ENCODE measurements at places on chromosomes 3 and 15. TPM values are rescaled to one million over a fixed set of nuclear protein-coding genes. Genes with fewer than 3 reads are reported as not detected.

DNA sequence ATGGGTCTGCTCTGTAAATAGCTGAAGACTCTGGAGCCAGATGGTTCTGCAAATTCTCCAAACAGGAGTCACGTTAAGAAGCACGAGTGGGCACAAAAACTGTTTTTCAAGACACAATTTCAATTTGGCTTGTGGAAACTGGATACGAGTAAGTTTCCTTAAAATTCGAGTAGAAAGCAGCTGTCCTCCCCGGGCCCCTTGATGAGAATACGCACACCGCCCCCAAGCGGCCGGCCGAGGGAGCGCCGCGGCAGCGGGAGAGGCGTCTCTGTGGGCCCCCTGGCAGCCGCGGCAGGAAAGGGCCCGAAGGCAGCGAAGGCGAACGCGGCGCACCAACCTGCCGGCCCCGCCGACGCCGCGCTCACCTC lies 778 bp upstream of the THBS1 start:
- DNase-seq: peak; percentile 96

Gene IMPG2
- 1.5 TPM for polyA plus RNA-seq

- DNase-seq: no peak
These were observed 213.4 kb upstream of the TBL1XR1 start for GRCh38 chr3:177410730-177411129.

DNA sequence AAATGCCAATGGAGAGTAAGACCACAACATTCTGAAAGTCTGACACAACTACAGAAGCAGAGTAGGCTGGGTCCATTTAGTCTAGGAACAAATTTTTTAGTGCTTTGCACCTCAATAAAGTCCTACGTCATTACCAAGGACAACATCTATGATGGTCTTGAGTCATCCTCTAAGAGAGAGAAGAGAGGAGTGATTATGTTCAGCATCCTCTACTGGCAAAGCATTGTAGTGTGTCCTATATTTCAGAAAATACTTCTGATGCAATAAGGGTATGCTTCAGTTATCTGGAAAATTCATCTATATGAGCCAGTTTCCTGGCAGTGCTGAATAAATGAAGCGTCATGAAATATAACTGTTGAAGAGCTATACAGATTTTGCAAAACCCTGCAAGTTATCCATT lies 95.6 kb downstream of the P2RY1 start:
- DNase-seq: no peak

- no peak for DNase-seq
These were observed 372.3 kb upstream of the TGFBR2 start for GRCh38 chr3:30233913-30234646.

GRCh38 chr3:62968128-62968527 lies 92.9 kb upstream of the CADPS start:
- no peak for DNase-seq

- no peak for DNase-seq
These were observed 20.1 kb downstream of the RAB43 start for GRCh38 chr3:129101370-129102138.
